Activated CD4-positive, alpha-beta memory T cell treated with anti-CD3 and anti-CD28 coated beads for 36 hours (primary cell): ENCODE measurements at places on chromosomes 3 and 15. TPM values are rescaled to one million over a fixed set of nuclear protein-coding genes. Genes with fewer than 3 reads are reported as not detected.

GRCh38 chr3:178385280-178385952 is 150.8 kb upstream of the KCNMB2 start:
- DNase-seq = peak; percentile 20
- no peak overlapping the region for H3K27ac ChIP-seq
- H3K4me1 ChIP-seq = no peaks in the 10 kb centered on the region
- H3K36me3 ChIP-seq = no peaks in the 10 kb centered on the region

DNA sequence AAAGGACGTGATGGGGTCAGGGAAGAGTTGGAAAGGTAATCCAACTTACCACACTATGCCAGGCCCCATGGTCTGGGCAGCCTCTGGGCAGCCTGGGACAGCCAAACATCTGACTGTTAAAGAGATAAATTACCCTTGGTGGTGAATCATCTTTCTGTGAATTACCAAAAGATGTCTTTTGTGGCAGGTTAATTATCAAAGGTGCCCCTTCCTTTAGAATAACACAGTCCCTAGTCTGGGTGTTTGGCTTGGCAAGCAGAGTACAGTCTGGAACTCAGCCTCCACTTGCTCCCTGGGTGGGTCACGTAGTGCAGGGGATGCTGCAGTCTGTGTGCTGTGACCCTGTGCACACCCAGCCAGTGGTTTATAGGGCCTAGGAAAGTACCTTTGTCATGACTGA is 113.1 kb downstream of the ZNF621 start:
- no peaks in the 10 kb centered on the region for H3K4me1 ChIP-seq
- no peak overlapping the region for H3K27ac ChIP-seq
- no peak overlapping the region for H3K4me3 ChIP-seq
- DNase-seq = no peak
- no peaks in the 10 kb centered on the region for H3K36me3 ChIP-seq

DNA sequence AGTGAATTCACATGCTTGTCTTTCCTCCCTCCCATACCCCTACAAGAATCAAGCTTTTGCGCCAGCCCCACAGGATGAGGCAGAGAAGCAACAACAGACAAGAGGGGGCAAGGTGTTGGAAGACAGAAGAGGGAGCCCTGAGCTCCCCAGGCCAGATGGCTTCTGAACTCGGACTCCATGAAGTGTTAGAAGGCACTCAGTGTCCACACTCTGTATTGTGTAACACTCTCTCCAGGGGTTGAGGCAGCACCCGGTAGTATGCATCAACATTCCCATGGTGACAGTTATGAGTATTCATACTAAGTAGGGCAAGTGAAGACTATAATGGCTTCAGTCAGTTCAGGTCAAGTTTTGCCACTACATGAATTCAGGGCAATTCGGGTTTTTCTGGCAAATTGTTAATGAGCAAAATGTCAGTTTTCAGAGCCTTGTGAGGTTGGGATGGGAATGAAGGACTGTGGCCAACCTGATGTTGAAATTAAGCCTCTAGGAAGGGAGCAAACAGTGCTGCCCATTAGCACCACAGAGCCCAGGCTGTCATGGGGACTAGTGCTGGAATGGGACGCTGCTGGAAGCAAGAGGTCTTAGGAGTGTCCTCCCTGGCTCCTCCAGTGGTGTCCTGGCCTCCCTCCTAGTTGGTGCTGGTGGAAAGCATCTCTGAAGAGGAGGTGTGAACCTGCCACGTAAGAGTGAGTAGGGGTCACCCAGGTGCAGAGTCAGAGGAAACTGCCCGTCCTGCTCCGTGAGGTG is 79.4 kb downstream of the KLF15 start:
- H3K4me3 ChIP-seq = no peak overlapping the region
- H3K27ac ChIP-seq = no peak overlapping the region
- H3K36me3 ChIP-seq = no peaks in the 10 kb centered on the region
- H3K27me3 ChIP-seq = peaks cover 13% of the 10 kb centered on the region
- no peaks in the 10 kb centered on the region for H3K4me1 ChIP-seq
- DNase-seq = no peak

DNA sequence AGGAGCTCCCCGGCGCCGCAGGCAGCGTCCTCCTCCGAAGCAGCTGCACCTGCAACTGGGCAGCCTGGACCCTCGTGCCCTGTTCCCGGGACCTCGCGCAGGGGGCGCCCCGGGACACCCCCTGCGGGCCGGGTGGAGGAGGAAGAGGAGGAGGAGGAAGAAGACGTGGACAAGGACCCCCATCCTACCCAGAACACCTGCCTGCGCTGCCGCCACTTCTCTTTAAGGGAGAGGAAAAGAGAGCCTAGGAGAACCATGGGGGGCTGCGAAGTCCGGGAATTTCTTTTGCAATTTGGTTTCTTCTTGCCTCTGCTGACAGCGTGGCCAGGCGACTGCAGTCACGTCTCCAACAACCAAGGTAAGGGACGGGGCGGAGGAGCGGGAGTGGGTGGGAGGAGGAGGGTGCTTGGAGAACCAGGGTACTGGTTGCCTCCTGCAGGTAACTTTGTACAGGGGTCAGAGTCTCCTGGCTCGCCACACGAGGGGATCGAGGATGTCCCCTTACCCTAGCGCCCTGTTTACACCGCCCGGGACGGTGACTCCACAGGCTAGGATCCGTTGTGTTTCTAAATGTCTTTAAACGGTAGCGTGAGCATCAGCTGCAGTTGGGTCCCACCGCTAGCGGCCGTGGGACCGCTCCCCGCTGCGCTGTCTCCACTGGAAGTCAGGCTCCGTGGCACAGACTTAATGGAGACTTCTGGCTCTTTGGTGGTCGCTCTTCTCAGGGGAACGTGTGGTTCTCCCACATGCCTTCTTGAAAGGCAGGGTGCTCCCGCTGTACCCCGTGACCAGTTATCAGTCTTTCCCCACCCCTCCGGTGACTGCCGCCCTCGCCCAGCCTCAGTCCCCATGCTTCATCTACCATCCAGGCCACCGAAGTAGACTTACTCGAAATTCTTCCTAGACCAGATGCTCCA is 515 bp downstream of the EPHA6 start:
- DNase-seq = no peak
- H3K4me1 ChIP-seq = peaks cover 8% of the 10 kb centered on the region
- peaks cover 32% of the 10 kb centered on the region for H3K27me3 ChIP-seq
- no peak overlapping the region for H3K4me3 ChIP-seq
- H3K27ac ChIP-seq = no peak overlapping the region

GRCh38 chr3:144692488-144692887 is 720.9 kb downstream of the DIPK2A start:
- DNase-seq = no peak
- H3K4me1 ChIP-seq = no peaks in the 10 kb centered on the region
- no peaks in the 10 kb centered on the region for H3K36me3 ChIP-seq
- H3K27ac ChIP-seq = no peak overlapping the region
- H3K4me3 ChIP-seq = no peak overlapping the region

- peaks cover 2% of the 10 kb centered on the region for H3K36me3 ChIP-seq
- no peaks in the 10 kb centered on the region for H3K27me3 ChIP-seq
- no peaks in the 10 kb centered on the region for H3K4me1 ChIP-seq
- DNase-seq = no peak
- H3K27ac ChIP-seq = no peak overlapping the region
Observed at GRCh38 chr15:81357180-81357686, 16.8 kb downstream of the TMC3 start.

The SLC4A7 gene
- total RNA-seq = 62.3 TPM

The ZKSCAN7 gene
- total RNA-seq = 1.7 TPM

GRCh38 chr3:149604125-149604875 is 53.5 kb downstream of the WWTR1 start:
- no peak for DNase-seq
- H3K27me3 ChIP-seq = no peaks in the 10 kb centered on the region
- no peak overlapping the region for H3K4me3 ChIP-seq

The ALDH1A2 gene
- total RNA-seq = 0.78 TPM
